ENCODE measurements at places on chromosomes 1 and 21.

DNA sequence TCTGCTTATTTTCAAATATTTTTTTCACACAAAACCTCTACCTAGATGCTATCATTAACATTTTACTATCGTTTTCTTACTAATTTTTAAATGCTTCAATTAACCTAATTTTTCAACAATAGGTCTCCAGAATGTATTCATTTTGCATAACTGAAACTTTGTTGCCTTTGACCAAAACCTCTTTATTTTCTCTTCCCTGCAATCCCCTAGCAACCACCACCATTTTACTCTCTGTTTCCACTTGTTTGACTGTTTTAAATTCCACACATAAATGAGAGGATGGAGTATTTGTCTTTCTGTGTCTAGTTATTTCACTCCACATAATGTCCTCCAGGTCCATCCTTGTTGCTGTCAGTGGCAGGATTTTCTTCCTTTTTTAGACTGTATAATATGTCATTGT lies 9.5 kb upstream of the F13B start:
- DNase-seq: no peak

DNA sequence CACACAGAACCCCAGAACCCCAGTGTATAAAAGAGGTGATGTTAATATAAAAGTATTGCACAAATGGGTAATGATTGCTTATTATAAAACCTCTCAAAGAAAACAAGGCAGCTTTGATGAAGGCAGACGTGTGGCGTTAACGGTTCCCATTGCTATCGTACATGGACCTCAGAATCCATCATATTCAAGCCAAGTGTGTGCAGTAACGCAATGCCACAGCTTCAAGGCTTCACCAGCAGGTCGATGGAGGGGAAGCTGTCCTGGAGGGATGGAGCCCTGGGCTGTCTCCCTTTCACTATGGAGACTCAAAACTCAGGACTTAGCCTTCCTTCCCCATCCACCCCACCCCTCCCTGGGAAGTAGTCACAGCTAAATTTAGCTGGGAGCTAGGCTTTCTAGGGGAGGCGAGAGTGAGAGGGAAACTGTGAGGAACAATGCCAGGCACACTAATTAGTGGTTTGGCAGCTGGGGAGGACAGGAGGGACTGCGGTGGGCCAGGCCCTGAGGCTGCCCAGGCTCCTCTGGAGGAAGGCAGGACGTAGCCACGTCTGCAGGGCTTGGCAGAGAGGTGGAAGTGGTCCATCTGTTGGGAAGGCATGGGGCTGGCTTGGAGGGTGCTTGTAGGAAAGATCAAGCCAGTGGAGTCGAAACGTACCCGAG lies 121.2 kb downstream of the HMGB4 start:
- DNase-seq: no peak

GRCh38 chr1:37083603-37084002 lies 49.3 kb upstream of the GRIK3 start:
- DNase-seq: no peak

DNA sequence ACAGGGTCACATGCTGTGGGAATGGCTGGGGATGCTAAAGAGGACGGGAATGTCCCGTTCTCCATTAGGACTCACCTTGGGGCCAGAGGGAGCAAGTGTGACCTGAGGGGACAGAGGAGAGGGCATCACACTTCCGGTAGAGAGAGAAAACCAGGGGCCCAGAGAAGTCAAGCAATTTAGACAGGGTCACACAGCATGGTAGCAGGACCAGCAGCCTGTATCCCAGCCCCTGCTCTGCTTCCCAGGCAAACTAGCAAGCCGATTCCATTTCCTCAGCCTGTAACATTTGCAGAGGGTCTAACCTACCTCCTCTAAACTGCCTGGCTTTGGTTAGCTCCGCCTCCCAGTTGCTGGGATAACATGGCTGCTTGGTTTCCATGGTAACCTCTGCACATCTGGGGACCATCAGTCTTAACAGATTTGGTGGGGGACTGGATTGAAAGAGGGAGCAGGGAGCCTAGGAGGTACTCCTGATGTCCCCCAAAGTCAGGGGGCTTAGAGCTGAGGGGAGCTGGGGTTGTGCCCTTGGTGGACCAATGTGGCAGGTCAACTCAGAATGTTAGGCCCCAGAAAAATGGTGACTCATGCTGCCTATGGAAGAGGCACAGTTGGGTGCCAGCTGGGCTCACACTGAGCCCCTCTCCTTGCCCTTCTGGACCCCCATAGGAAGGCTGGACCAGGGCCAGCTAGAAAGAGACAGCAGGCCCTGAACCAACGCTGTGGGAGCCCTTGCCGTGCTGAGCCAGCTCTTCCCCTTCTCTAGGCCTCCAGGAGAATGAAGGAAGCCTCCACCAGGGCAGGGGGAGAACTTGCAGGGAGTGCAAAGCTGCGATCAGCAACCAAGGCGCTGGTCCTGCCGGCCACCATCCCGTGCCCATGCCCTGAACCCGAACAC lies 9.5 kb downstream of the COL16A1 start:
- no peak for DNase-seq

DNA sequence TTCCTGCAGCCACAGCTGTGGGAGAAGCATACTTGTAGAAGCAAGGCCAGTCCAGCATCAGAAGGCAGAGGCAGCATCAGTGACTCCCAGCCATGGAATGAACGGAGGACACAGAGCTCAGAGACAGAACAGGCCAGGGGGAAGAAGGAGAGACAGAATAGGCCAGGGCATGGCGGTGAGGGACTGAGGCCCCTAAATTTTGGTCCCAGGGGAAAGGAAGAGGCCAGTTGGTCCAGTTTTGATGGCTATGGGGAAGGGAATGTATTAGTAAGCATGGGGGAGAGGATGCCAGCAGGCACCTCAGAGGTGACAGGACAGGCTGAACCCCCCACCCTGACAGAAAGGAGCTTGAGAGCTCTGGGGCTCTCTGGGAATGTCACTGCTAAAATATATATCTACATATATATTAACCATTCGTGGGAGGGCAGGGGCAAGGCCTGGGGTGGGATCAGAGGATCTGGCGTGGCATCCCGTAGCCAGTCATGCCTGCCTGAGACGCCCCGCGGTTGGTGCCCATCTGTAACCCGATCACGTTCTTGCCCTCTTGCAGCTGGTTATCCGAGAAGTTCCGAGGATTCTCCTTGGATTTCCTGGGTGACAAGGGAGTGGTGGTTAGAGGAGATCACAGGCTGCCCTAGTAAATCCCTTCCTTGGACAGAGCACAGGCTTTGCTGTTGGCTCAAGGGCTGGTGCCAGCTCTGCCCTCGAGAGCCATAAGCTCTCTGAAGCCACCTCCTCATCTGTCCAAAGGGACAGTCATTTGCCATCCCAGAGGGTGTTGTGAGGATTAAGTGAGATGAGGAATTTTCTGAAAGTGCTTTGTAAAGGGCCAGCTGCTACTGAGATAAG lies 6.7 kb downstream of the TAGLN2 start:
- no peak for DNase-seq

DNA sequence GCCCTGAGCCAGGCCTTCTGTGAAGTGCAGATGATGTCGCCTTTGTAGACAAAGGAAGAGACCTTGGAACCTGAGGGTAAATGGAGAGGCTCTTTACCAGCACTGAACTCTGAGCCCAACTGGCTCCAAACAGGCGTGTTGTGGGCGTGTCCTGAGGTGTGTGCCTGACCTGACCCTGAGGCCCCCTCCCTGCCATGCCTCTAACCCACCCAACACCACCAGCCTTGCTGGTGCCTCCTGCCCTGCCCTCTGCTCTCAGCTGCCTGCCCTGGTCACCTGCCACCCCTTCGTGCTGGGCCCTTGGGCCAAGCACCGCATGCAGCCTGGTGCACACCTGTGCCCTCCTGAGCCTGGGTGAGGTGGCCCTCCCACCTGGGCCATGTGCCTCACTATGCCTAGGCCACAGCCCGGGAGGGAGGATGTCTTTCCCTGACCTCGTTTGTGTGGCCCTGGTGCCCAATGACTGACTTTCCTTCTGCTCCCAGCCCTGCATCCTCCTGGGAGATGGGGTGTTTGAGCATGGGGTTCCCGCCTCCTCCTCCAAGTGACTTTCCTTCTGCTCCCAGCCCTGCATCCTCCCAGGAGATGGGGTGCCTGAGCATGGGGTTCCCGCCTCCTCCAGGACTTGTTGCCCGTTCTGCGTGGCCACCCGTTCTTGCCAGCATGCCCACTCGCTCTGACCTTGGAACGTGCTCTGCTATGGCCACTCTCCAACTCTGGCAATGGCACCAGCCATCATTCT lies 157.0 kb downstream of the PCBP3 start:
- DNase-seq: no peak

GRCh38 chr1:44250068-44250781 lies 37.0 kb downstream of the DMAP1 start:
- no peak for DNase-seq

DNA sequence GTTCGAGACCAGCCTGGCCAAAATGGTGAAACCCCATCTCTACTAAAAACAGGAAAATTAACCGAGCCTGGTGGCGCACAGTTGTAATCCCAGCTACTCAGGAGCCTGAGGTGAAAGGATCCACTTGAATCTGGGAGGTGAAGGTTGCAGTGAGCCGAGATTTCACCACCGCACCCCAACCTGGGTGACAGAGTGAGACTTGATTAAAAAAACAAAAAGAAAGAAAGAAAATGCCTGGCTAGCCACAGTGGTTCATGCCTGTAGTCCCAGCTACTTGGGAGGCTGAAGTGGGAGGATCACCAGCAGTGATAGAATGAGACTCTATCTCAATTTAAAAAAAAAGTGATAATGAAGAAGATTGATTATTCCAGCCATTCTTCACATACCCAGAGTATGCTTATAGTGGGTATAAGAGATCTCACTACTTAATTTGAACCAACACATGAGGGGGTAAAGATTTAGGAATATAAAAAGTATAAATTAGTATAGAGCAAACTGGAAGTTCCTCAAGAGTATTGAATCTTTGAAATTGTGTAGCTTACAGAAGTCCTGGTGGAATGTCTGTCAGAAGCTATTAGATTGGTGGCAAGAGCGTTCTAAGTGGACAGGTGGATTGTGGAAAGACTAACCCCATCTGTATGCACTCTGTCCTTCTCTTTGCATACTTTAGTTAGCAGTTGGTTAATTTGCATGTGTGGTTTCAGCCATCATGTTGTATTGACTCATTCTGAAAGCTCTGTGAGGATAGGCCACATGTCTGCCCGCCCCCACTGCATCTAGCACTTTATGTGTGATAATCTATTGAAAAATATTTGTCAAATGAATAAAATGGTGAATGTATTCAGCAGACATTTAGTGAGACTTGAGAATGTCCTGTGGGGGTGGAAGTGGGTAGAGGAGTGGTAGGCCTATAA lies 25.0 kb downstream of the RLF start:
- peak; percentile 36 for DNase-seq

DNA sequence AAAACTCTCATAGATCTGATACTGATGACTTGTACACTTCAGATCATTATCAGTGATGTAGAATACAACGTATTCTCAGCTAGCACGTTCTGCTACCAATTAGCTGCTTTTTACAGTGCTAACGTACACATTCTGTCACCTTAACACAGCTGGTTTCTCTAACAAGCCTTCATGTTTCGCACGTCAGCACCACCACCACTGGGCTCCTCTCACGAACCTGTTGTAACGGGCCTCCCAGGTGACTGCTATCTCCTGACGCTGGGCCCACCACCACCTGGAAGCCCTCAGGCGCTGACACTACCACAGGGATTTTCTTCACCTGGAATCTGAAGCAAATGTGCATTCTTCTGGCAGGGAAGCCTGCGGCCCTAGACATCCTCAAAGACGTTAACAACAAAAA lies 19.8 kb downstream of the TOMM20 start:
- DNase-seq: no peak

DNA sequence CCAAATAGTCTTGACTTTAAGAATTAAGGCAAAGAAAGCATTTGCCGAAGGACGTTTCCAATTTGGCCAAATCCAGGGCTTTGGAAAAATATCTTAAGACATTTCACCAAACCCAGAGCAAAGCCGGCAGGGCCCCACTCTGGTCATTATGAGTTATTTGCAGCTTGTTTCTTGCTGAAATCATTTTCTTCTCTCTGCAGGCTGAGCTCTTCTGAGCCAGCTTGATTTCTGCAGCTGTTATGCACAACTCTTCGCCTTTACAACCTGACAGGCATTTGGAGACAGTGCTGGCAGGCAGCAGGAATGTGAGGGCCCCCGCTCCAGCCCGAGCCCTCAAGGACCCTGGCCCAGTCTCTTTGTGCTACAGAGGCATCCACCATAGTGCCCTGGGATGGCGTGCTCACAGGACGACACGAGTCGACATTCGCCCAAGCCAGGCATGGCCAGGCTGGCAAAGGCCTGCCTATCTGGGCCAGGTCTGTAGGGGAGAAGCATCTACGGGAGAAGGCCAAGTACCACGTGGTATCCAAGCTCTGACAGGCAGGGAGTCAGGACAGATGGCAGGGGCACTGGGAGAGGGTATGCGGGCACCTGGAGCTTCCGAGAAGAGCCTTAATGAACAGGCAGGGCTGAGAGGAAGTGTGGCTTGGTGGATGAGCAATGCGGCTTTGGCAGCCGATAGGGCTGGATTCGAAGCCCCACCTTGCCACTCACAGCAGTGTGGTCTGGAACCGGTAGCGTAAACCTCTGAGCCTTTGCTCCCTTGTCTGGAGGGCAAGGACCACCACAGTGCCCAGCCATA lies 32.3 kb downstream of the SYF2 start:
- no peak for DNase-seq

DNA sequence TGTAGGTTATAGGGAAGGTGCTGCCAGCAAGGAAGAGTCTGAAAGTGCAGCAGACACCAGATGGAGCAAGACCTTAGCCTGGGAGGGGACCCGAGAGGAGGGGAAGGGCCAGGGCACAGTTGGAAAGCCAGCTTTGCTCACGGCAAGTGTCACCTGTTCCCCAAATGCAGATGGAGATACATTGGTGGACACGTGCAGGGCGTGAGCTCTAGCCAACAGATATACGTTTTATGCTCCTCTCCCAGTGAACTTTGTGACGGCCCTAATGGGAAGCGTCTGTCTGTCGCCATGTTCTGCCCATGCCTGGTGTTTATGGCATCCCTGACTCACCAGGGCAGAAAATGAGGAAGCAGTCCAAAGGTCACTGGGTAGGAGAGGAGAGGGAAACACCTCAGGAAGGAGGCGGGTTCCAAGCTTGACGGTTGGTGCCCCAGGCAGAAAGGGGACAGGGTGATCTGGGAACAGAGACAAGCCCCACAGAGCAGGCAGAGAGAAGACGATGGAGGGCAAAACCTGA lies 7.6 kb downstream of the GPA33 start:
- DNase-seq: no peak

DNA sequence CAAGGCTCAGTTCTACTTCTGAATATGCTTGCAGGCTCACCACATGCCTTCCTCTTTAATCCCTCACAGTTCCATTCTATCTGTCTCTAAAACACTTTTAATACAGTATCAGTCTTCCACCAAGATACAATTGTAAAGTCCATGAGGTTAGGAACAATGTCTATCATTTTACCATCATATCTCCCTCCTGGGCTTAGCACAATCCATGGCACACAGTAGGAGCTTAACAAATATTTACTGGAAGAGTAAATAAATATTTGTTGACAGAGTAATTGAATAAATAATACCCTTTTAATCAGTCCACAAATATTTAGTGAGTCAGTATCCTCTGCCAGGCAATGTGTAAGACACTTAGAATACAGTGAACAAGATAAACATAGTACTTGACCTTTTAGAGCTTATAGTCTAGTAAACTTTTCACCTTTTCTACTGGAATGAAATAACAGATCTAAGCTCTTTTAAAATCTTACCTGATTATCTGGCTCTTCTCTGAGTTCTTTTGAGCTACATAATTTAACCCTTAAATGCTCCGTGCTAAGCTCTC lies 12.7 kb upstream of the GADD45A start:
- DNase-seq: no peak

Measured in stimulated activated CD8-positive, alpha-beta memory T cell treated with anti-CD3 and anti-CD28 coated beads, Interleukin-15, amount 100 ng/mL, for 4 hours (primary cell).